NCI-H2171 (cell line): ENCODE measurements at places on chromosomes 6 and 20.

- DNase-seq = no peak
Measured at GRCh38 chr6:84448331-84448730, 220.9 kb upstream of the CEP162 start.

DNA sequence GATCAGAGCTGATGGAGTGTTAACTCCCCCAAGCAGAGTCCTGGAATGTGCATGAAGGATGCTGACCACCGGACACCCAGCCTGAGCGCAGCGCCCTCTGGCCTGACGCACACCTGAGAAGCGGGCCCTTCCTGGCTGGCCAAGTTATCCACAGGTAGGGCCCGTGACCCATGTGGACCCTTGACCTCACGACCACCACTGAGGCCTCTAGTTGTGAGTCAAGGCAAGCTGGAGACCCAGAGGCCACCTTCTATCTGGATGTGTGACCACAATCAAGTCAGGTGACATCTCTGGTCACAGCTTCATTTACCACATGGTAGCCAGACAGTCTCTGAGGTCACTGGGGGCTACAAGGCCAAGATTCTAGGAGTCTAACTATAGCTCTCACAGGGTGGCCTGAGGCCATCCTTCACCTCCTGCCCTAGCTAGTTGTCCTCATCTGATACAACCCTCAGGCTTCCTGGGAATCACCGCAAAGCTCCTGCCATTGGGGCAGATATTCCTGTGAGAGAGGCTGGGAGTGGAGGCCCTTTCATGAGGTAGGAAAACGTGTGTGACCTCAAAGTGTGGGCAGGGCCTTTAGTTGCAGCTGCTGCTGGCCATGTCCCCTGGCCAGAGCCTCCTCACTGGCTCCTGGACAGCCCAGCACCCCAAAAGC is 53.1 kb downstream of the DSTN start:
- DNase-seq = no peak

GRCh38 chr20:58390659-58391035 is 1.6 kb downstream of the VAPB start:
- no peak for DNase-seq

DNA sequence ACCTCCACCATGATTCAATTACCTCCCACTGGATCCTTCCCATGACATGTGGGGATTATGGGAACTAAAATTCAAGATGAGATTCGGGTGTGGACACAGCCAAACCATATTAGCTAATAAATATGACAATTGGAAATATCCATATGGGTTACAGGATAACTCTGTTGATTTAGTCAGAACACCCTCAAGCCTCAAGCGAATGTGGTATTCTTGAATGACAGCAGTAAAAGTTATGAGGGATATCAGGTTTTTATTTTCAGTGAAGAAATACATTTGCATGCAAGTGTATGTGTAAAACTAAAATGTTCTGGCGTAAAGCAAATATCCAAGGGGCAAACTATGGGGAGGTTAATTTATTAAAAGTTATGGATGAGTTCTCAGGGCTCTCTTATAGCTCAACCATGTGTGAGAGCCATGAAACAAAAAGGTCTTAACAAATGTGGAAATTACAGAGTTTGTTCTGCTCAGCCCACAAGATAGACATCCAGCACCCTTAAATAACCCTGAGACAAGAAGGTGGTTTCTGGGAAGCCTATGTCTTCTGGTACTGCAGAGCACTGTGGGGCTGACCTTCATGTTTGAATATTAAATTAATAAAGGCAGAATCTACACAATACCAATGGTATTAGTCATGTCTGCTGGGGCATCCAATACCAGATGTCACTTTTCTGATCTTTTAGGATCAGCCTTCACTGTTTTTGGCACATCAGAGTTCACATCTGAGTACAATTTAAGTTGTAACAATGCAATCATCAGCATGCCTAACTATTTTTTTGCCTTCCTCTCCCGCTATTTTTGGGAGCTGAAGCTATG is 370.5 kb upstream of the RSPO3 start:
- no peak for DNase-seq

- no peak for DNase-seq
Measured at GRCh38 chr6:142881761-142882160, 63.2 kb downstream of the HIVEP2 start.

DNA sequence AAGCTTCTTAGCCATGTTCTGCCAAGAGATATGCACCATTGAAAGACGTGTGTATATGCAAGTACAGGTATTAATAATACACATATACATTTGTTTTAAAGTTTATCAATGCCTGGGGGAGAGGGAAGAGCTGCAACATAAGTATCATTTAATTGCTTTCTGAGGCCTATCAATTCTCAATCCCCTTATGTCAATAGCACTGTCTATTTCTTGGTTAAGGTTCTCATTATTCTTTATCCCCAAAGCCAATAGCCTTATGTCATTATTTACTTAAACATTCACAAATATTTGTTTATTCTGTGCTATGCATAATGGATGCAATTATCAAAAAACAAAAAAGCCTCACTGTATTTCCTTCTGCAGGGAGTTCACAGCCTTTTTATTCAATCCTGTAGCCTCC is 350.3 kb upstream of the KCNQ5 start:
- no peak for DNase-seq

GRCh38 chr6:36139991-36140710 is 9.8 kb downstream of the MAPK13 start:
- DNase-seq = peak; percentile 85

- no peak for DNase-seq
Measured at GRCh38 chr6:43391440-43392031, 22.1 kb upstream of the ZNF318 start.

DNA sequence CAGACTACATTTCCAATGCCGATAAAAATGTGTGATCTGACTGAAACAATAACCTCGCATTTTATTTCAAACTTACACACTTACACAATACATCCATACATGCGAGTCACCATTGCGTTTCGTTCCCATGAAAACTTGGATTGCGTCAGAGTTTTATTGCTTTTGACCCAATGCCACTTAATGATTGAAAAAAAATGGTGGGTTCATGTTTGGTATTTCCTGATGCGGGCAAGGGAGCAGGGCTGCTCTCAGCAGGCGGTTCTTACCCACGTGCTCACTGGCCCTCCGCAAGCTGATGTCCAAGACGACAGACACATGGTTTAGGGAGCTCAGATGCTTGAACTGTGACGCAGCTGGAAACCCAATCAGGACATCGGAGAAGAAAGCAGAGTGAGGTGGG is 281.0 kb upstream of the SULF2 start:
- no peak for DNase-seq

GRCh38 chr6:38789256-38789655 is 74.1 kb downstream of the DNAH8 start:
- no peak for DNase-seq

DNA sequence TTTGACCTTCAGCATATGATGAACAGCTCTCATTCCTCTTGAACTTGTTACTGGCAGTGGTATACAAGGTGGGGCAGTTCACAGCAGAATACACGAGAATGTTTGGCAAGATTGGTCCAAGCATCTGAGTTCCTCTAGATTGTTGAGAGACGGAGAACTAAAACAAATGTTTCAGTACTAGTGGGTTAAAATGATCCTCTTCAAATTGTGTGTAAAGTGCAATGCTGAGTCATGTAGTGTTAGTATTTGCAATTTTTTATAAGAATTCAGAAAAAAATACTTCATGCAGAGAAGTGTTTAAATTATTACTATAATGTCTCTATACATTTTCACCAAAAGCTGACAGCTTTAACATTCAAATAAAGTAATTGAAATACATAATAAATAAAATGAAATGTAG is 879.8 kb downstream of the TFAP2A start:
- DNase-seq = no peak

GRCh38 chr6:143429970-143430369 is 20.5 kb downstream of the ADAT2 start:
- DNase-seq = no peak

GRCh38 chr6:168851460-168852375 is 401.9 kb downstream of the THBS2 start:
- no peak for DNase-seq

GRCh38 chr20:59824711-59825562 is 108.5 kb downstream of the SYCP2 start:
- no peak for DNase-seq

GRCh38 chr6:7016226-7016625 is 91.5 kb upstream of the RREB1 start:
- no peak for DNase-seq

DNA sequence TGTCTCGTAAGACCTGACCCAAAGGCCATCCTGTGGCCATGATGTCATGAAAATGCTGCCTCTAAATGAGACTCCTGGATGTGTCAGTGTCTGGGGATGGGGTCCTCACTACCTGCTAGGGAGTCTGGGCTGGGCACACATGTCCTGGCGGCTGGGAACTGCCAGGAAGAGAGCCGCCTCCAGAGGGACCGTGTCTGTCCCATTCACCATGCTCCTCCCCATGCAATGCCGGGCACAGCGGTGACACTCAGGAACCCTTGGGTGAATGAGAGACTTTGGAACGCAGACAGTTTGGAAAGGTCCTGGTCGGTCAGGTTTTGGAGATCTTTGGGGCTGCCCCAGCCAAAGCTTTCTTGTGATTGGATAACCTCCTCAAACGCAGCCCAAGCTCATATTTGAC is 40.1 kb upstream of the GTSF1L start:
- no peak for DNase-seq

DNA sequence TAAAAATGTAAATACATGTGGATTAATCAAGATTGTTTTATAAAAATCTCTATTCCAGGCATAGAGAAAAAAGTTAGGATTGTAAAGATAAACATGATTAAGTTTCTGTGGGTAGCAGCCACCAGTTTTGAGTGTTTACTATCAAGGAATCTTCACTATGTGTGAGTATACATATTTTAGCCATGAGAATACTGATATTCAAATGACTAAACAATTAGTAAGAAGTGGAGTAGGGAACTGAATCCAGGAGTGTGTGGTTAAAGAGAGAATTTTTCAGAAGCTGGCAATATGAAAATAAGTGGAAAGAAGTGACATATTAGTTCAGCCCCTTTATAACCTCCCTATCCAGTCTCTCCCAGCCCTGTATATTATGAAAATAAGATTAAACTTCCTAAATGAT is 10.3 kb downstream of the ELOVL2 start:
- no peak for DNase-seq

GRCh38 chr6:134657751-134658527 is 292.0 kb downstream of the ALDH8A1 start:
- no peak for DNase-seq

DNA sequence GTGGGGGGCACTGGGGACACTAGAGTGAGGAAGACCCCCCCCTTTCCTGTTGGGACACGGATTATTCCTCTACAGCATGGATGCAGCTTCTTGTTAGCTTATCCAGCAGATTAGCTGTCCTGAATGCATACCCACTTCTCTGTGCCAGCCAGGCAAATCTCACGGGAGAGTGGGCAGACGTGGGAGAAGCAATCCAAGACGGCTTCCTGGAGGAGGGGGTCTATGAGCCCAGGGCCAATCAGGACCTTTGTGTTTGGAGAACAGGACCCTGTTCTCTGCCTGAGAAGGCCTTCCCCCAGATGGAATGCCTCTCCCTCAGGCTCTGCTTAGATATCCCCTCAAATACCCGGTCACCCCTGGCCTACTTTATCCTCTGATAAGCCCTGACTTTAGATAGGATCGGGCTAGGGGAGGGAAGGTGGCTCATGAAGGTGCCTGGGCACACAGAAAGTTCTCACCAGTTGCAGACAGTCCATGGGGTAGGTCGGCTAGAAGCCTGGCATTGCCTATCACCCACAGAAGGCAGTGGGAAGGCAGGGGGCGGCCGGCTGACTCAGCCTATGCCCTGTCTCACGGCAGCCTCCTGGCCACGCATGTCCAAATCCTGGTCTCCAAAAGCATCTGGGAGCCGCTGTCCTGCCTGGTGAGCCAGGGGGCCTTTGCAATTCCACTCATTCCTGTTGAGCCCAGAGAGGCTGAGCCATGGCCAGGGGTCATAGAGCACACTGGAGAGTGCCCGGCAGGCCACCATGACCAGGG is 34.7 kb downstream of the SUN5 start:
- DNase-seq = no peak

DNA sequence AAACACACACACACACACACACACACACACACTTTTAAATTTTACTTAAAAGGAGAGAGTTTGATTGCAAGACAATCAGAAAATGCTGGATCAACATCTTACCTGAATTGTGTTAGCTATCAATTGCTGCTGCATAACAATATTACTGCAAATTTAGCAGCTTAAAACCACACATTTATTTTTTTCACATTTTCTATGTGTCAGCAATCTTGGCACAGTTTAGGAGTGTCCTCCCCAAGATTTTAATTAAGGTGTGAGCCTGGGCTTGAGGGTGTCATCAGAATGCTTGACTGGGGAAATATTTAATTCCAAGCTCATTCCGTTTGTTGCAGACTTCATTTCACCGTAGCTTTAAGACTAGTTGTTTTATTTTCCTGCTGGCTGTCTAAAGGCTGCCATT is 431.0 kb upstream of the GJE1 start:
- DNase-seq = no peak

DNA sequence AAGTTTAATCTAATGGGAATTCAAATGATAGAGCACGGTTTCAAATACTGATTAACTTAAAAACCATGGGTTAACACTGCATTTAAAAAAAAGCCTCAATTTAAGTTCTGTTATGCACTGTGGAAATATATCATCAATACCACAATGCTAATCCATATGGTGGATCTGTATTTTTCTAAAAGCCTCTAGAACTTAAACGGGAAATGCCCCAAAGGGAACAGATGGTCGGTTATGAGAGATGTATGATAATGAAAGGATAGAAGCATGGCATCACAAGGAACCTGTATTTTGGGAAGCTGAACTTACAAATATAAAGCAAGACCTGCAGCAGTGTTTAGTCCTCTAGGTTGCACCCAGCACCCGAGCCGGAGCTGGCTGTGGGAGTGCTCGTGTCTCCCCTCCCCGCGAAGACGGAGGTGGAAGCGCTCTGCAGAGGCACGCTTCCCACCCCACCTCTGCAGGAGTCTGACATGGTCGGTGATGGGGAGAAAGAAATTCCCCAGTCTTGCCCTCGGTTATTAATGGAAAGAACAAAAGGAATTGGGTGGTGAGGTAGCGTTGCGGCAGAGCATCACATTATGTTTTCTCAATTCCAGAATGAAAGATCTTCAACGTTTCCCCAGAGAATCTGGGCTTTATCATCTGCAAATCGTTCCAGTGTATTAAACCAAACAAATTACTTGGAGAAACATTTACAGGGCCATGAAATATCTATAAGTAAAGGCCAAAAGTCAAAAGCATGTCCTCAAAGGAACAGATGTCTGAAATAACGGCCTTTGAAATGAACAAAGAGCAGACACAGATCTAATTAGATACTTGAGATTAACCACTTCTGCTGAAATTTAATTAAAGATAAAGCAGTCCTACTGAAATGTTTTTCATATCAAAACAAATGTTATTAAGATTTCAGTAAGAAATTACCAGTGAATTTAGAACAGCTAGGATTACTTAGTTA is 103.1 kb upstream of the POPDC3 start:
- DNase-seq = no peak

GRCh38 chr6:28794175-28795002 is 129.4 kb downstream of the TRIM27 start:
- DNase-seq = no peak

- DNase-seq = no peak
Measured at GRCh38 chr20:25676164-25676809, 20.4 kb downstream of the ZNF337 start.
